ENCODE measurements at places on chromosomes 12 and 14. TPM values are rescaled to one million over a fixed set of nuclear protein-coding genes. Genes with fewer than 3 reads are reported as not detected.

DNA sequence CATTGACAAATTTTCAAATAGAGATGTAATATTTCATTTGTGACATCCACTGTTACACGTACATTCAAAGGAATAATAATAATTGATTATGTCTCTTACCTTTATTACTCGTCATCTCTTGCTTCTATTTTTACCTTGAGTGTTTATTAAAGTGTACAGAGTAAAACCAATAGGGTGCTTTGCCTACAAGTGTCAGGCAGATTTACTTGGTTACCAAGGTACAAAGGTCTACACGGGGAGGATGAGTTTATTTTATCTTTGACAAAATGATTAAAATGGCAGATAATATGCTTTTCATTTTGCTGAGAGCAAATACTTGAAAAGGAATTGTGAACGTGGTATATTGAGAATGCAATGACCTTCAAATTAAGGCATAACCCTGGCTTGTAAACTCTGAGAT is 137.8 kb upstream of the SOX5 start:
- DNase-seq: no peak

GRCh38 chr14:48900565-48900964 is 685.6 kb downstream of the RPS29 start:
- DNase-seq: no peak

DNA sequence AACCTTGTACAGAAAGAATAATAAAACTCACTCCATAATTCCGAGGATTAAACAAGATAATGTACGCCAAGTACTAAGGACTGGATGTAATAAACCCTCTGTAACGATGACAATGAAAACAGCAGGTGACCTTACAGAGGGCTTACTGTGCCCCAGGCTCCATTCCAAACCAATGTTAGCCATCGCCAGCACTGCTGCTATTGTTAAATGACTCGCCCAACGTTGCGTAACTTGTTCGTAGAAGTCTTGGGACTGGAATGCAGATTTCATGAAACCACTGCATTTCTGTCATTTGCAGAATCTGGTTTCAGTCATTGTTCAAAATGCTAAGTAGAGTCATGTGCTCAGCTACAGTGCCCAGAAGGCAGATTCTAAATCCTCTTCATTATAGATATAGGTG is 728 bp upstream of the STON2 start:
- no peak for DNase-seq

RND1 gene
- total RNA-seq: 11.9 TPM

KCNC2 gene
- not detected for total RNA-seq

- no peak for DNase-seq
Observed at GRCh38 chr12:93195511-93195910, 182.2 kb upstream of the NUDT4 start.
